ENCODE measurements at places on chromosomes 16 and 17.

- no peak for DNase-seq
These were observed 503.4 kb downstream of the MAF start for GRCh38 chr16:79097166-79097565.

DNA sequence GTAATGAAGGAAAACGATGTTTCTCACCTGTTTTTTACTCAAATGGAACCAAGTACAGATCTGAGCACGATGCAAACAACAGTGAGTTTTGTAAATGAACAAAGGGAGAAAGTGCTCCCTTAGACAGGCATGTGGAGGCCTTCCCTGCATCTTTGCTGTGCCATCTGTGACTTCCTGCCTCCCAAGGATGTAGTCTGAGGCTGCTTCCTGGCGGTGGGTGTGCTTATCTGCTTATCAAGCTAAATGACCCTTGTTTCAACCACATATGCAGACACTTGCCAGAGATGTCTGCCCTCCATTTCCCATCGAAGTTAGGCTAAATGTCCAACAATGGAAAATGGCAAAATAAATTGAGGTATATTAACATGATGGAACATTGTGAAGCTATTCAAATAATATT lies 34.6 kb downstream of the RGS9 start:
- DNase-seq = no peak

- DNase-seq = no peak
These were observed 9.1 kb downstream of the NAGPA start for GRCh38 chr16:5024632-5025031.

DNA sequence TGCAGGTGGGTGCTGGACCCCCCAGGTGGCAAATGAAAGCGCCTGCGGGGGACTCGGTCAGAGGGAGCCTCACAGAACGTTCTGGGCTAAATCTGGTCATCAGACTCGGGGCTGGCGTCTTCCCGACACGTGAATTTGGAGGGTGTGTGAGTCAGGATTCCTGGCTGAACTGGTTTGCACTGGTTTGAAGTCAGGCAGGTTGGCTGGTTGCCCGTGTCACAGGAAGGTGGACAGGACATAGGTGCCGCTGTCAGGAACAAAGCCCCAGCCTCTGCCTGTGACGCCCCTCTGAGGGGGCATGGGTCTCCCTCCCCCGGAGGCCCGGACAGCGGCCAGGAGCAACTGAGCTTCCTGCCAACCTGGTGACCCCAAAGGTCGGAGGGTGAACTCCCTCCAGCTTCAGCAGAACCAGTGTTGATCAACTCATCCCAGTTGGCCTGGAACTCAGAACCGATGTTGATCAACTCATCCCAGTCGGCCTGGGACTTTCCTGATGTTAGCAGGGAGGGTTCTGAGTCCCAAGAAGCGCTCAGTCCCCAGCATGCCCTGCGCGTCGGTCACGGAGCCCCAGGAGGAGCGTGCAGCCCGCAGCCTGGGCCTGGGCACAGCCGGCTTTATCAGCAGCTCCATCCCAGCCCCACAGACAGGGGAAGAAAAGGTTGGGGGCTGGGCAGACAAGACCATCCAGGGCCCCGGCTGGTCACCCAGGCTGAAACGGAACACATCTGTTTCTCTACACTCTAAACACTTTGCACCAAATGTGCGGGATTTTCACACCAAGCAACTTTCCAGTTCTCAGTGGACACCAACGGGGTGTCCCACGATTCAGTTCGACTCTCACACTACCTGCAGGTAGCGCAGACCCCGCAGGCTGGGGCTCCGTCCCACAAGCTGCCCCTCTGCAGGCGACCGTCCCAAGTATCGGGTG lies 14.4 kb upstream of the METRNL start:
- DNase-seq = no peak

DNA sequence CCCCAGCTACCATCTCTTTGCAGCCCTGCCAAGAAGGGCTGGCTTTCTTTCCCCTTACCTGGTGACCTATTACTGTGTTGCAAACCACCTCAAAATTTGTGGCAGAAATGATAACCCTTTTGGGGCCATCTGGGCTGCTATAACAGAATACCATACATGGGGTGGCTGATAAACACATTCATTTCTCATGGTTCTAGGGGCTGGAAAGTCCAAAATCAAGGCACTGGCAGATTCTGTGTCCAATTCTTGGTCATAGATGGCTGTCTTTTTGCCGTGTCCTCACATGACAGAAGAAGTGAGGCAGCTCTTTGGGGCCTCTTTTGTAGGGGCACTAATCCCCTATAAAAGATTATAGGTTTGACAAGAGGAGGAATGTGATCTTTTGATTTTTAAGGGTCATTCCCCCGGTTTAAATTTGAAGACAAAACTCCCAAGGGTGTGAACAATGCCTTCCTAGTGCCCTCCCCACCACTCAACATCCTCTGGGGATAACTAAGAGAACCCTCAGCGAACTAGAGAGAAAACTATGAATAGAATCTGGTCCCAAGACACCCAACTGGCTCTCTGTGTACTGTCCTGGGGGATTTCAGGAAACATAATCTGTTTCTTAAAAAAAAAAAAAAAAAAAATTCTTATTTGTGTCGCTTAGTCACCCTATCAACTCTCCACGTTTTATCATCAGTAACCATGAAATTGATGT lies 1.7 kb upstream of the METTL22 start:
- DNase-seq = no peak

- DNase-seq = no peak
These were observed 80.0 kb downstream of the USP32 start for GRCh38 chr17:60311936-60312335.

DNA sequence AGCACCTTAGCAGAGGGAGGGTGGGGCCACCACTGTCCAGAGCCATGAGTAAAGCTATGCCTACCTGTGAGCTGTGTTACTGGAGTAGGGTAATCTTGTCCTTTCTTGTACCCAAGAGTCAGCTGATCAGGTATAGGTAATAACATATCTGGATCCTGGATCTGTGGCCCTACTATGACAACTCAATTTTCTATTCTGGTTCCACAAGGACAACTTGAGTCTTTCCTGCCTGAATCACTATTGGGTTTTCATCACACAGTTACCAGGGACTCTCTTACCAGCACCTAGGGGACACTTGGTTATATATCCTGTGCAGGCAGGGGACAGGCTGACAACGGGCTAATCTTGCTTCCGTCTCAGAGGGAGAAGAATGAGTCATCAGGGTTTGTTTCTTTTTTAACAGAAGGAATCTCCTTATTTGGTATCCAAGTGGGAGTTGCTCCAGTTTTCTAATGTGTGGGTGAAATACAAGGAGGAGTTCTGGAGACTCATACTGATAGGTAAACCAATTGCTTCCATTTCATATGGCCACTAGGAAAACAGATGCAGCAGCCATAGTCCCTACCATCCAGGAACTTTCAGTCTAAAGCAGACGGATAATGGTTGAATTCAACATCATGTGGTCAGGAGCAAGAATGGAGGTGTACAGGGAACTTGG lies 6.8 kb downstream of the ZNF267 start:
- peak; percentile 72 for DNase-seq

GRCh38 chr16:57613514-57613913 lies 14.9 kb upstream of the ADGRG1 start:
- no peak for DNase-seq

All from glomerular endothelial cell (primary cell).